ENCODE measurements at places on chromosomes 7 and 10.
A peak's percentile ranks its signal among the peaks of the same experiment; 100 is the strongest.

DNA sequence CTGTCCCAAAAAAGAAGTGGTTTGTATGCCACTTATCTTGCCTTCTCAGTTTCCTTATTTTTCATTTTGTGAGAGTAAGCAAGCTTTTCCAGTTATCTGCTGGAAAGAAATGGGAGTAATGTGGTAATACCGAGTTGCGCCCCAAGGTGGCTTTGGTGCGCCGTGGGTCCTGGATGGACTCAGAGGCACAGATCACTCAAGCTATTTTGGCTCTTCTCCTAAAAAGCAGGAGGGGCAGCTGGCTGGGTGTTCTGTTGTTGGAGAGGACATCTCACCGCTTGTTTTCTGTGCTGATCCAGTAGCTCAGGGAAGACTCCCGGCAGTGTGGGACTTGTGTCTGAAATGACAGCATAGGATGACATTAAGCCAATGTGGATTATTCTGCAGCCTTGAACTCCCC lies 16.4 kb downstream of the PRKRIP1 start:
- peaks cover 38% of the 10 kb centered on the region for H3K36me3 ChIP-seq
- H3K4me1 ChIP-seq: peaks cover 4% of the 10 kb centered on the region
- no peak overlapping the region for H3K4me3 ChIP-seq
- no peak overlapping the region for H3K27ac ChIP-seq

DNA sequence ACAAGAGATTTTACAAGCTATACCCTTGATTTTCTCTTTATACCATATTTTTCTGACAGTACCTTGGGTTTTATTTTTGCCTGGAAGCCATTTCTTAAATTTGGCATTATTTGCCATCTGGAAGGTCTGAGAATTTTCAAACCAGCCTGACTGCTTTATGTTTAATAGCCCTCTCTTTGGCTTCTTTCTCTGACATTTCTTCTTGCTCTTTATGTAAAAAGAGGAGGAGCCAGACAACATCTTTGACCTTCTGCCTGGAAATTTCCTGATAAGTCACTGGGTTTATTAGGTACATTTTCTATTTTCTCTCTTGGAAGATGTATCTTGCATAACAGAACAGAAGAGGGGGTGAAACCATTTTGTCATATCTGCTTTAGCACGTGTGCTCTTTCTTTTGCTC lies 79.6 kb downstream of the LANCL2 start:
- DNase-seq: no peak
- H3K36me3 ChIP-seq: no peaks in the 10 kb centered on the region
- H3K4me1 ChIP-seq: no peaks in the 10 kb centered on the region

DNA sequence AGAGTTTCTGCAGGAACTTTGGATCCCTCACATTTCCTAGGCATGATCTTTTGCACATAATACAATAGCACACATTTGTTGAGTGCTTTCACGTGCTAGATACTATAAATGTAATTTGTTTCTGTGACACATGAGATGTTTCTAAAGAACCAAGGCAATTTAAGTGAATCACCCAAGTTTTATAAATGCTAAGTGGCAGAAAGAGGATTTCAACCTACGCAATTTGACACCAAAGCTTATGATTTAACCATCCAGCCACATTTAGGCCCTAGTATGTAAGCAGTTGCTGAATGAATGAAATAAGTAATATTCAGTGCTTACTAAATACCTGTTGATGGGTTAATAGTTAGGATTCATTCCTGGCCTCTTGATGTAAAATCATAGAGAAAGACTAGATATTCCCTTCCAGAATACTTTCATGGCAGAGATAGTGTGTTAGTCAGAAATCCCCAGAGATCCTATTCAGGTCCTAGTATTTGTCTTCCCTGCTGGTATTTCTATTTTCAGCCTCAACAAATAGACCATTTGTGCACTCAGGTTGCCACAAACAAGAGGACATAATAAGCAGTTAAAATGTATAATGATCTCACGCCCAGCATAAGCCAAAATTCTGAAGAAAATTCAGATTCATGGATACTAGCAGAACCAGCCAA lies 572.6 kb downstream of the IPMK start:
- no peak overlapping the region for H3K27ac ChIP-seq
- H3K27me3 ChIP-seq: no peaks in the 10 kb centered on the region
- H3K36me3 ChIP-seq: no peaks in the 10 kb centered on the region
- H3K4me3 ChIP-seq: no peak overlapping the region
- no peak for DNase-seq

- no peaks in the 10 kb centered on the region for H3K4me1 ChIP-seq
- H3K36me3 ChIP-seq: no peaks in the 10 kb centered on the region
- no peak overlapping the region for H3K4me3 ChIP-seq
- no peak overlapping the region for H3K27ac ChIP-seq
Observed at GRCh38 chr10:36573246-36573645, 552.2 kb upstream of the ANKRD30A start.

DNA sequence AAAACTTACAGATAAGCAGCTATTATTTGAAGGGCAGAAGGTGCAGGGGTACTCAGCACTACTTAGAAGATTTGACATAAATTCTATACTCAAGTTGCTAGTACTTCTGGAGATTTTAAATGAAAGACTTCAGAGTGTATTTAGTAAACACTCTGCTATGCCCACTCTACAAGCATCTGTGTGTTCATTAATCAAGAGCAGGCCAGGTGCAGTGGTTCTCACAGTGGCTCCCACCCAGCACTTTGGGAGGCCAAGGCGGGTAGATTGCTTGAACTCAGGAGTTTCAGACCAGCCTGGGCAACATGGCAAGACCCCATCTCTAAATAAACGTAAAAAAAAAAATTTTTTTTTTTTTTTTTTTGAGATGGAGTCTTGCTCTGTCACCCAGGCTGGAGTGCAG lies 38.9 kb upstream of the TOMM7 start:
- H3K27me3 ChIP-seq: no peaks in the 10 kb centered on the region
- H3K27ac ChIP-seq: peak overlapping the region; percentile 71
- H3K4me3 ChIP-seq: no peak overlapping the region
- no peaks in the 10 kb centered on the region for H3K36me3 ChIP-seq
- no peak for DNase-seq

Measured in esophagus muscularis mucosa (tissue), 4 donors.